T-helper 2 cell treated with Interferon-gamma antibody and Interleukin-4, amounts not matched to agents 5 μg/mL and 100 μg/mL, for 36 hours (primary cell): ENCODE measurements at places on chromosomes 2 and 18.
A peak's percentile ranks its signal among the peaks of the same experiment; 100 is the strongest.

DNA sequence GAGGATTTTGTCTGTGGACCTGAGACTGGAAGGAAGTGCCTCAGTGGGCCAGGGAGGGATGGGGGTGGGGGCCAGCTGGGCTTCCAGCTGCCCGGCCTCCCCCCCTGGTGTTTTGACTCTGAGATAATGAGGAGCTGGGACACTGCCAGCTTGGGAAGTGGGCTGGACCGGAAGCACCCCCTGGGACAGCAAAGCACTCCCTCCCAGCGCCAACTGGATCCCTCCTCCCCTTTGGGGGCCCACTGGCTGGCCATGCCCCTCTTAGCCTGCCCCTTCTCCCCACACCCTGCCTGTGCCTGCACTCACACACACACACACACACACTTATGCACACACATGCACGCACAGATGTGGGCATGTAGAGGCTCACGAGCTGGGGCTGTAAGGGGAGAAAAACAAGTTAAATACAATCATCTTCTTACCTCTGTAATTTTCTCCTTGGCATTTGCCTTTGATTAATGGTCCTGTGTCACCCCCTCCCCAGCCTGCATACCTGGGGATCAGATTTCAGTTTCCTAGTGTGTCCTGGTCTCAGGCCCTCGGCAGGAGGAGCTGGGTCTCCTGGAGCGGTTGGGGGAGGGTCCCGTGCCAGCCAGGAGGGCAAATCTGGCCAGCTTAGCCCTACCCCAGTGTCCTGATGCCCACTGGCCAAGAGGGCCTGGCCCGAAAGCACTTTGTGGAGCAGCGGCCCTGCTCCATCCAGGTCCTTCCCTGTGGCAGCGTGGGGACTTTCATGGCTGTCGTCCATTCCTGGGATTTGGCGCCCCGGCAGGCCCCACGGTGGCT lies 3.6 kb downstream of the ITM2C start:
- no peak for DNase-seq

GRCh38 chr2:98726735-98727368 lies 4.1 kb downstream of the MGAT4A start:
- no peak for DNase-seq

DNA sequence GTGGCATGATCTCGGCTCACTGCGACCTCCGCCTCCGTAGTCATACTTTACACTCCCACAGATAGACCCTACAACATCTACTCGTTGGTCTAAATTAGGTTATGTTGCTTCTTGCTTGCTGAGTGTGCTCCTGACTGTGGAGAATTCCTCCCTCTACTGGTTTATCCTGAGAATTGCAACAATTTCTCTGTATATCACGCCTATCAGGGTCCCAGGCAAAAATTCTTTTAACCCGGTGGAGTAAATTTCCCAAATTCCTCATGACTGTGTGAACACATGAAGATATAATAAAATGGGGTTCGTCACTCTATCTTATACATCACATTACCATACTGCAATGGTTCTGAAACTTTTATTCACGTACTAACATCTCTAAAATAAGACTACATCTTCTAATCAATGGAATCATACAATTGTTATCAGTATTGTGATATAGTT lies 156.7 kb downstream of the EVA1A start:
- no peak for DNase-seq

- no peak for DNase-seq
Observed at GRCh38 chr2:12890481-12890991, 173.8 kb downstream of the TRIB2 start.

DNA sequence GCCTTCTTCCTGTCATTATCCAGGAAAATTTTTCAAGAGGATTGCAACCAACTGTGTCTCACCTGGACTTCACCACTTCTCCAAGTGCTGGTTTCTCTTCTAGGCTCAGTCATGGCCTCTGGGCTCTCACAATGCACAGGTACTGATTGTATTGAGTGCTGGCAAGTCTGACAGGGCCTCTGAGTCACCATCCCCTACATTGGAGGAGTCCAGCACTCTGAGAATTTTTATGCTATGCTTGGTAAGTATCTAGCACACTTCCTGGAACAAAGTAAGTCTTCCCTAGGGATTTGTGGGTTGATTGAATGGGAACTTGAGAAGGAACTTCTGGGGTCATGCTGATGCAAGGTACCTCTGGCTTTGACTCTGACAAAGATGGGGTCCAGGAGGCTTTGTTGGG lies 147.2 kb upstream of the CELF4 start:
- no peak for DNase-seq

- DNase-seq: no peak
Observed at GRCh38 chr18:11561293-11561692, 48.1 kb upstream of the SLC35G4 start.

DNA sequence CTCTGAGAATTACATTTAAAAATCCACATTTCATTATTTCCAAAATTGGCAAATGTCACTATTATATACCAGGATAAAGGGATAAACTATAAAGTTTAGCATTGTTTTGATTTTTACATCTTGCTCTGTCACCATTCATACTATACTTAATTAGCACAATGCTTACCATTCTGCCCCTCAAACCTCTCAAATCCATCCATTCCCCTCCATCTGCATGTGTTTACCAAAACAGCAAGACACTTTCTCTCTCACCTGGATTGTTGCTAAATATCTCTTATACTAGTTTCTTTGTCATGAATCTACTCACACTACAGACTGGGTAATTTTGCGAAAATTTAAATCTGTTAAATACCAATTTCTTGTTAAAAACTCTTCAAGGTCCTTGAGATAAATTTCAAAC lies 496.1 kb downstream of the NR4A2 start:
- no peak for DNase-seq

DNA sequence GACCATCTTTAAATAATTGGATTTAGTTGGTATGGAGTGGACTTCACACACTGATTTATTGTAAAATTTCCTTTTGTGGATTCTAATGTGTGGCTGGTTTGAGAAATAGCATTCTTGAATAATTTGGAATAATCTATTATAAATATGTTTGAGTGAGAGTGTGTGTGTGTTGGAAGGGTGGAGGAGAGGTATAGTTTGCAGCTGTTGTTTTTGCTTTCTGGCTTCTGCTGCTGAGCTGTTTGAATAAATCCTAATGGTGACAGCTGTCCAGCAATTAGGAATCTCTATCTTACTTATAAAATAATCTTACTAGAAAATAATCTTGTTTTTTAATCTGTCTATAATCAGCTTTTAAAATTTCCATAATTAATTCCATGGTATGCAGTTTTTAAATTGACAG lies 1283.0 kb upstream of the CDH2 start:
- no peak for DNase-seq

DNA sequence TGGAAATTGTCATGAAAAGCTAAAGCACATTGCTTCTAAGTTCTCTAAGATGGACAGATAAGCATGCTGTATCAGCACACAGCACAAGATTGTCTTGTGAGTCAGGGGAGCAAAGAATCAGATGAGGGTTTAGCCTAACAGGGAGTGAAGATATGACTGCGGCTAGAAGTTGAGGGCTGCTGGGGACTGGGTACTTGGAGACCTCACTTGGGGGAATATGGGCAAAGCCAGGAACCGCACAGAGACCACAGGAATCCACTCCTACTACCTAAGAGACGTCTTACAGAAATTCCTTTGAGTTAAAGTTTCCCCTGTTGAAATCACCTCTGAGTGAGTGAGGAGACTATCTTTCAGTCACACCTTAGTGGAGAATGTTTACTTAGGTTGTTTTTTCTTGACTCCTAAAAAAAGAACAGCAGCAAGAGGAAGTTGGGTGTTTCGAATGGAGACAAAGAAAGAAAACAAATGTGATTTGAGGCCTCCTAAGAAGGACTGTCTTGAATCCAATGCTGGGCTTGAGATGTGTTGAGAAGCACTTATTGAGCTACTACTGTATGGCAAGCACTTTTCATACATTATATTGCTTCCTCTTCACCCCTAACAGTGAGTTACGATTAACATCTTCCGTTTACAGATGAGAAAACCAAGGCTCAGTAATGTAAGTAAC lies 100.7 kb downstream of the ANKRD44 start:
- DNase-seq: peak; percentile 83

- DNase-seq: no peak
Observed at GRCh38 chr2:140353541-140353940, 1573.4 kb upstream of the NXPH2 start.
